ENCODE measurements at places on chromosomes 3 and 15.
A peak's percentile ranks its signal among the peaks of the same experiment; 100 is the strongest.

DNA sequence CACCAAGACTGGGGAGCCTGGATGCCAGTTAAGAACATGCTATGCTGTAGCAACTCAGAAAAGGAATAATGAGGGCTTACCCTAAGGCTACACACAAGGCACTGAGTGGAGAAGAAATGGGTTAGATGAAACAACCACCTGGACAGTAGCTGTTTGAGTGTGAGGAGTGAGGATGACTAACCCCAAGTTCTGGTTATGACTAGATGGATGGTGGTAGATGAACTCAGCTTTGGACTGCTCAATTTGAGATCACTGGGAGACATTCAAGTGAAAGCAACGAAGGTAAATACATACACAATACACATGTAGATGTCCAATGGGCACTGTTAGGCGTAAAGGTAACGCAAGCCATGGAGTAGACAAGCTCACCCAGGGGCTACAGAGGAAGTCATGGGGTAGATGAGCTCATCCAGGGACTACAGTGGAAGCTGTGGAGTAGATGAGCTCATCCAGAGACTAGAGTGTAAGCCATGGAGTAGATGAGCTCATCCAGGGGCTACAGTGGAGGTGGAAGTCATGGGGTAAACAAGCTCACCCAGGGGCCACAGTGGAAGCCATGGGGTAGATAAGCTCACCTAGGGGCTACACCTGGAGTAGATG lies 98.3 kb downstream of the ANO10 start:
- no peak for DNase-seq

- DNase-seq: no peak
Observed at GRCh38 chr3:19522305-19522704, 374.0 kb downstream of the KCNH8 start.

DNA sequence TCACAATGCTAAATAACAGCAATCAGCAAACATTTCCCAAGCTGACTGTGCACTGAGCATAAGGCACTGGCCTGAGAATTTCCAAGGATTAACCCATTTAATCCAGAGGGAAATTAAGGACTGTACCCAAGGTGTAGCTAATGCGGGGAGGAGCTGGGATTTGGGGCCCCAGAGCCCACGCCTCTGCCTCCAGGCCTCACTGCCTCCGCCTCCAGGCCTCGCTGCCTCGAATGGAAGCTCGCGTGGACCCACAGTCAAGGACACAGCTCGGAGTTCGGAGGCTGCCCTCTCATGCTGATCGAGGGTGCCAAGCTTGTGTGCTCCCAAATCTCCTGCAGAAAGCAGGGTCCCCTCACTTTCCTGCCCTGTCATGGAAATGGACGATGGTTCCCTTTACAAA lies 76.5 kb upstream of the SNRPA1 start:
- DNase-seq: no peak

DNA sequence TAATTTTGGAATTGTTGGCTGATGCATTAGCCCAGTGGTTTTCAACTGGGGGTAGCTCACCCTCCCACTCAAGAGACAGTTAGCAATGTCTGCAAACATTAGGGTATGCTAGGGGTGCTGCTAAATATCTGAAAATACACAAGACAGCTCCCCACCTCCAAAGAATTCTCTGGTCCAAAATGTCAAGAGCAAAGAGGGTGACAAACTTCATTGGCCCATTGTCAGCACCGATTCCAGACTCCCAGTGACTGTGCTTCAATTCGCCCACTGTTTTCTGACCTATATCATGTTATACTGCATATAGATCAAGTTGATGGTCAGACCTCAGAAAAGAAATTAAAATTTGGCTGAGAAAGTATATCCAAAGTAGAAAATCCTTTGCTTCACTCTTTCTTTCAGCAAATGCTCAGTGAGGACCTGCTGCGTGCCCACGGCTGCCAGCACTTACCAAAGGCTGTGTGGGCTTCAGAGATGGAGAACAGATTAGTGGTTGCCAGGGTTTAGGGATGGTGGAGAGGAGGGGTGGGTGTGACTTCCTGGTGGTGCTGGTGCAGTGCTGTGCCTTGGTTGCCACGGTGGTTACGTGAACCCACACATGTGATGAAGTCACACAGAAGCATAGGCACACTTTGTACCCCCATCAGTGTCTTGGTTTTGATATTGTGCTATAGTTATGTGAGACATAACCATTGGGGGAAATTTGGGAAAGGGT lies 204.0 kb downstream of the PLCL2 start:
- DNase-seq: peak; percentile 39

DNA sequence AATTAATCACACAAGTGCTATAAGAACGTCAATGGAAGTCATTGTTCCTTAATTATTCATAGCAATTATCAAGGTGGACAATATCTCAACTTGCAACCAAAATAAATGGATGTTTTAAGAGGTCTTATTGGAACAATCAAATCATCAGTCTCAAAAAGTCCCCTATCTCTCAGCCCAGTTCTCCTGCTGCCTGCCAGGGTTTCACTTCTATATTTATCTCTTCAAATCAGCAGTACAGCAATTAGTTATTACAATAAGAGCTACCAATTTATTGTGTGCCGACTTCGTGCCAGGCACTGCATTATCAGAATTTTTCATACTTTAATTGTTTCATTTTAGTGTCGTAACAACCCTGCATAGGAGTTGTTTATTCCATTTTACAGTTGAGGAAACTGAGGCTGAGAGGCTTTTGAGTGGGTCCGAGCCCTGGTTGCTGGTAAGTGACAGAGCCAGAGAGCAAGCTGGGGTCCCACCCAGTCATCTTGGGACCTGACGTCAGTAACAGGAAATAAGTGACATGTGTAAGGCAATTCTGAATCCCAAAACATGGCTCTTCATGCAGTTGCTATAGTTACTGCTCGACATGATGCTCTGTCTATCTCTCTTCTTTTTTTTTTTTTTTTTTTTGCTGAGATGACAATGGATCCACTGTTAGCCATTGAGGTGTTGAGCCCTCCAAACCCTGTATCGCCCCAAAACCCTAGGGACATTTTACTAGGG lies 8.8 kb upstream of the KCTD6 start:
- no peak for DNase-seq

DNA sequence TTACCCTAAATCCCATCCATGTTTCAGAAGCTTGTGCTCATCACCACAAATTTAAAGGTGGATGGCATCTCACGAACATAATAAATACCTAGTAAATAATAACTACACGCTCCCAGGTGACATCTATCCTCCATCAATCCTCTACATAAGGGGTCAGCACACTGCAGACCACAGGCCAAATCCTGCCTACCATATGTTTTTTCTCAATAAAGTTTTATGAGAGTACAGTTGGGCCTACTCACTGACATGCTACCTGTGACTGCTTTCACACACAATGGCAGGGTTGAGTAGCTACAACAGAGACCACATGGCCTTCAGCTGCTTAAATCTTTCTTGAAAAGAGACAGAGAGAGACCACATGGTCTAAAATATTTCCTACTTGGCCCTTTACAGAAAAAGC lies 105.9 kb downstream of the LMLN start:
- DNase-seq: no peak

DNA sequence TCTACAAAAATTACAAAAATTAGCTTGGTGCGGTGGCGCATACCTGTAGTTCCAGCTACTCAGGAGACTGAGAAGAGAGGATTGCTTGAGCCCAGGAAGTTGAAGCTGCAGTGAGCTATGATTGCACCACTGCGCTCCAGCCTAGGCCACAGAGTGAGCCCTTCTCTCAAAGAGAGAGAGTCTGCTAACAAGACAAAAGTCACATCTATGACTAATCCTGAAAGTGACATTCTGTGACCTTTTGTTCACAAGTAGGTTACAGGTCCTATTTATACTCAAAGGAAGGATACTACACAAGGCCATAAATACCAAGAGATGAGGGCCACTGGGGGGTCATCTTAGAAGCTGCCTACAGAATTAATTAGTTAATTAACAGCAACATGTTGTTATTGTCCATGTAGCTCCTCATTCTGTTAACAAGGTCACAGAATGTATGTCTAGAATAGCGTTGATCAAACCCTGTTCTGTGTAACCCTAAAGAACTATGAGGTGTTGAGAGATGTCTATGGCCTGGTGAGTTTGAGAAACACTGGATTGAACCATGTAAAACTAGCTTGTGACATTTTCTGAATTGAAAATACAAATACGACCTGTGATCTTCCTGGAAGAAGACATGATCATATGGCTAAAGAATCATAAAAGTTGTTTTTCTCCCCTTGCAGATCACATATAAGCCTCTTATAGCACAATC lies 97.0 kb downstream of the SAMMSON start:
- no peak for DNase-seq

GRCh38 chr3:57097536-57097935 lies 37.1 kb downstream of the SPATA12 start:
- DNase-seq: no peak

DNA sequence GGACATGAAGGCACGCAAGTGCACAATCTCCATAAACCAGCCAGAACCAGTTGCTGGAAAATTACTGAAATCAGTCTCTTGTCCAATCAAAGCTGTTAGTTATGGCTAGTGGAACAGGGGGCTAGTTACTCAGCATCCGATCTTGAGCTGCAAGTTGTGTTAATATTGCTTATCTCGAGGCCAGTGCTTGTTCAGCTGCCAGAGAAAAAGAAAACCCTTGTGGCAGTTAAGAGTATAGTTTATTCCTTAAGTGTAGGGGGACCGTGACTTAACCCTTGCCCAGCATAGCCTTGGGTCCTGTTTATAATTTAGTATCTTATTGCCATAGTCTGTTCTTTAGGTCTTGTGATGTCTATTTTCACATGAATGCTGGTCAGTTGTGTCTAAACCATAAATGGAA lies 268.5 kb downstream of the CD47 start:
- DNase-seq: no peak

DNA sequence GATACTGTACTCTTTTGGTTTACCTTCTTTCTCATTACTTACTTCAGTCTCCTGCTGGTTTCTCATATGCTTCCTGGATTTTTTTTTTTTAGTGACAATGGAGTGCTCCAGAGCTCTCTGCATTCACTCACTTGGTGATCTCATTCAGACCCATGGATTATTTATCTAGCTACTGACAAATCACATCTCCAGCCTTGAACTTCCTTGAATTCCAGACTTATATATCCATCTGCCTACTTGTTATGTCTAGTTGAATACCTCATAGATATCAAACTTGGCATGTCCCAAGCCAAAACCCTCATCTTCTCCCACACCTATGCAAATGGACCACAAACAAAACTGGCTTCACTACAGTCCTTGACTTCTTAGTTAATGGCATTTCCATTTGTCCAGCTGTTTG lies 234.7 kb upstream of the ZPLD1 start:
- no peak for DNase-seq

GRCh38 chr3:156160647-156161046 lies 40.3 kb downstream of the KCNAB1 start:
- no peak for DNase-seq

GRCh38 chr3:29429055-29429679 lies 148.3 kb downstream of the RBMS3 start:
- DNase-seq: no peak

- no peak for DNase-seq
Observed at GRCh38 chr3:171556148-171556547, 95.9 kb upstream of the TNIK start.

DNA sequence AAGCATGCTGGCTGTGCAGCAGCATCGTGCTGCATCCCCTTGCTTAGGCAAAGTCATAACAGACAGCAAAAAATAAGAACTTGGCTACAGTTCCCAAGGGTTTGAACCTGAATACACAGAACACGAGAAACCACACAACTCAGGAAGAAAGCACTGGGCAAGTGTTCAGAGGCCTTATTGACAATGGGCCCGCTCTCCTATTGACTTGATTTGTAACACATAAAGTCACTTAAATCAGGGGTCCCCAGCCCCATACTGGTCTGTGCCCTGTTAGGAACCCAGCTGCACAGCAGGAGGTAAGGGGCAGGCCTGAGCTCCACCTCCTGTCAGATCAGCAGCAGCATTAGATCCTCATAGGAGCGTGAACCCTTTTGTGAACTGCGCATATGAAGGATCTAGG lies 145.1 kb downstream of the LSAMP start:
- DNase-seq: no peak

DNA sequence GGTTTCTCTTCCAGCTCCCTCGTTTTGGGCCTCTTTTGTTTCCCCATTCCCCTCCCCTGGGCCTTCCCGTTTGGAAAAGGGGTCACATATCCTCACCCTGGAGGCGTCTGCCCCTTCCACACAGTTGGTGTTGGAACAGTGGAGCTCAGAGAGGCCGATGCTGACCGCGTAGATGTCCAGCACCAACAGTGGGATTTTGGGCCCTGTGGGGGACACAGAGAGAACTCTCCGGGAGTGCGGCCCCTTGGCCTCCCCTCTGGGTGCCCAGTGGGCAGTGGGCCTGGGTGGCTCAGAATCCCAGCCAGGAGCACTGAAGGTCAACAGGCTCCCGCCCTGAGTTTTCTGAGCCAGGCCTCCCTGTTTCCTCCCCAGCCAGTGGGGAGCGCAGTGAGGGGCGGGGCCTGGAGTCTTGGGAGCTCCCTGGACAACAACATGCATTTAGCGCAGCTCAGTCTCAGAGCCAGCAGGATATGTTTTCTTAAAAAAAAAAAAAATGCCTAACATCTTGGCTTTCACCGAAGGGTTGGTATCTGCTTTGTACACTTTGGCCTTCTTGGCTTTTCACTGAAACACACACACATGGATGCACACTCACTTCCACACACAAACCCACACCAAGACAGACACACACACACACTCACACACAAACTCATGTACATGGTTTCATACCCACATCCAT lies 670 bp upstream of the ISLR start:
- DNase-seq: no peak

DNA sequence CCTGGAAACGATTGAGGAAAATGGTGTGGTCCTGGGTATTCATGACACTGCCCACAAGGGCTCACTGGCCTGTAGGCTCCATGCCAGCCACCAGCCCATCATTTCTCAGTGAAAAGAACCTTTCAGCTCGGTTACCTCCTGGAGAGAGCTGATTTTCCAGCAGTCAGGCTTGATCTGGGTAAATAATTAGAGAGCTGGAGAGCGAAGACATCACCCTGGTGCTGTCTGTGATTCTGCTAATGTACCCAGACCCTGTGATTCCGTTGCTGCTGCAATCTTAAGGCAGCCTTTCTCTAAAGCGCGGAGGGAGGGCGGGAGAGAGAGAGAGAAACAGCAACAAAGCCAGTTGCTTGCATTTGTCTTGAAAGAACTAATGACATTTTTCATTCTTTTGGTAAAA lies 221.9 kb upstream of the TOPAZ1 start:
- DNase-seq: no peak

GRCh38 chr3:133192363-133192945 lies 154.3 kb downstream of the TMEM108 start:
- DNase-seq: no peak

GRCh38 chr3:27596334-27596841 lies 112.2 kb upstream of the SLC4A7 start:
- DNase-seq: no peak

- DNase-seq: no peak
Observed at GRCh38 chr3:45460361-45460760, 72.0 kb downstream of the LARS2 start.

- DNase-seq: peak; percentile 44
Observed at GRCh38 chr15:31405200-31405920, 78.7 kb downstream of the KLF13 start.

- no peak for DNase-seq
Observed at GRCh38 chr3:130527426-130527825, 10.4 kb downstream of the COL6A6 start.

DNA sequence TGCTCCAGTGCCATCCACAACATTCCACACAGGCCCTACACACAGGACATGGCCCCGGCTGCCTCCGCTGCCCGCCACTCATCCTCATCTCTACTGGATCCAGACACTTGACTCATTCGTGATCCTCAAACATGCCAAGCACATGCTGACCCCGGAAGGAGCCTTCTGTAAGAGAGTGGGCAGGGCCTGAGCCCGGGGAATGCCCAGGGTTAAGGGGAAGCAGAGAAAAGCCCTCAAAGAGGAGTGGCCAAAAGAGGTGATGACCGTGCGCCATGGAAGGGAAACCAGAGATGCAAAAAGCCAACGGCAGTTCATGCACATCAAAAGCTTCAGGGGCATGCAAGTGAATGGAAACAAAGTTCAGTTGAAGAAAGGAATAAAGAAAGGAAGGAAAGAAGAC lies 46.1 kb downstream of the RFTN1 start:
- DNase-seq: peak; percentile 62

Data from stimulated activated naive CD8-positive, alpha-beta T cell treated with anti-CD3 and anti-CD28 coated beads, Interleukin-15, Interleukin-2, amounts not matched to agents 100 U/mL and 50 U/mL, for 24 hours (primary cell).